ENCODE measurements at places on chromosomes 3 and 15.
A peak's percentile ranks its signal among the peaks of the same experiment; 100 is the strongest.

- no peak for DNase-seq
These were observed 432.8 kb downstream of the MAGI1 start for GRCh38 chr3:65605876-65606432.

DNA sequence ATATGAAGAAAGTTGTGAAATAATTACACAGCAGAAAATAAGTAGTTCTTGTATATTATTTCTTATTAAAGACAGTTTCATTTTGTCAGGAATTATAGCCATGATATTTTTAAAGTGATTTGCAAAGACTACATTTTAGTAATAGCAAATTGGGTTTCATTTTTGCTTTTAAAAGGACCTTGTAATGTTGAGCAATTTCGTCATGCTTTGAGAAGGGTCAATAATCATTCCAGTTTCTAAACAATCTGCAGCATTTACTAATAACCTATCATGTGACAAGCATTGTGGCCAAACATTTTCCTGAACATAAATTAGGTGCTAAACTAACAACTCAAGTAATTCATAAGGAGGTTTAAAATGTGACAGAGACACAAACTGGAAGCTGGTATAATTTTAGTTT lies 214.4 kb upstream of the CBLB start:
- DNase-seq, result no peak

GRCh38 chr3:40042752-40043443 lies 233.5 kb downstream of the MYRIP start:
- no peak for DNase-seq

GRCh38 chr15:65211482-65211982 lies 259 bp upstream of the CILP start:
- DNase-seq, result no peak

GRCh38 chr3:42906848-42907183 lies 874 bp downstream of the ZNF662 start:
- DNase-seq, result no peak

DNA sequence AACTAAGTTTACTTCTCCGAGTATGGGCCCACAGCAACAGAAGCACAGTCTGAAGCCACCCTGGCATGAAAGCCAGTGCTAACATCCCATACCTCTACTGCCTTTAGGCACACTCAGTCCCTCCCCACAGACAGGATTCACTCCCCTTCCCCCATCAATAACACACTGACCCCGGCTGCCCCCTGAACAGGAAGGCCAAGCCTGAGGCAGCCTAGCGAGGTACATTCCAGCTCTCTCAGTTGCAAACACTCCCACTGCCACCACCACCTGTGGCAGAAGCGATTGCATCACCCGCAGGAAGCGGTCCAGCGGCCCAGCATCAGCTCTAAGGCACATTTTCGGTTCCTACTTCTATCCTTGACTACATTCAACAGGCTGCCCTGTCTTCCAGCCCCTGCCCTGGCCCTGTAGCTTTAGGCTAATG lies 7.0 kb upstream of the BMF start:
- DNase-seq, result no peak

DNA sequence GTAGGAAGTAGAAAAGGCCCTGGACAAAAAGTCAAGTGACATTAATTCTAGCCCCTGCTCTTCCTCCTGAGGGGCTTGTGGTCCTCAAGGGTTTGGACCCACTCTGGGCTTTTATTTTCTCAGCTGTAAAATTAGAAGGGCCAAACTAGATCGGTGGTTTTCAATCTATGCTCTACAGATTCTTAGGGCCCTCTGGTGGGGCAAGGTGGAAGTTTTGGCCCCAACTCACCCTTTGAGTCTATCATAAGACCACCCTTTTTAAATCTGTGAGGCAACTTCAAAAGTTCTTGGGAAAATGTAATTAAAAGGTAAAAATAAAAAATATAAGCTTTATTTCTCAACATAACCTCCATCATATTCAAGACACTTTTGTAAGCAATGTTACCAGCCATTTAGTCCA lies 25.6 kb upstream of the CFAP161 start:
- DNase-seq, result no peak

- no peak for DNase-seq
These were observed 316.0 kb upstream of the CBLB start for GRCh38 chr3:106184540-106185457.

- DNase-seq, result no peak
These were observed 43.0 kb upstream of the SLC41A3 start for GRCh38 chr3:126126811-126127431.

DNA sequence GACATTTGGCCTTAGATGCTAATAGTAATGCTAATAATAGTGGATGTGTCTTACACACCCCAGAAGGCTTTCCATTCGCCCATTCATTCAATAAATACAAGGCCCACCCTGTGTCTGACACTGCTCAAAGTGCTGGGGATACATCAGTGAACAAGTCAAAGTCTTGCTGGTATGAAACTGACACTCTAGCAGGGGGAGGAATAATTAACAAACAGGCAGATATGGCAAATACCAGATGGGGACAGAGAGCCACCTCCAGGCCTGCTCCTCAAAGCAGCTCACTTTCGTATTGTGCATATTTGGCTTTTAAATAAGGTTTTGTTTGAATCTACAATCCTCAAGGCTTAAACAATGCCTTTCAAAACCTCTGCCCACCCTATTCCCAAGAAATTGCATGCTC lies 28.3 kb upstream of the LYZL4 start:
- DNase-seq, result no peak

GRCh38 chr3:189355481-189356201 lies 183.9 kb downstream of the TPRG1 start:
- DNase-seq, result no peak

- peak; percentile 64 for DNase-seq
These were observed 1.6 kb upstream of the SEMA3B start for GRCh38 chr3:50267280-50267913.

DNA sequence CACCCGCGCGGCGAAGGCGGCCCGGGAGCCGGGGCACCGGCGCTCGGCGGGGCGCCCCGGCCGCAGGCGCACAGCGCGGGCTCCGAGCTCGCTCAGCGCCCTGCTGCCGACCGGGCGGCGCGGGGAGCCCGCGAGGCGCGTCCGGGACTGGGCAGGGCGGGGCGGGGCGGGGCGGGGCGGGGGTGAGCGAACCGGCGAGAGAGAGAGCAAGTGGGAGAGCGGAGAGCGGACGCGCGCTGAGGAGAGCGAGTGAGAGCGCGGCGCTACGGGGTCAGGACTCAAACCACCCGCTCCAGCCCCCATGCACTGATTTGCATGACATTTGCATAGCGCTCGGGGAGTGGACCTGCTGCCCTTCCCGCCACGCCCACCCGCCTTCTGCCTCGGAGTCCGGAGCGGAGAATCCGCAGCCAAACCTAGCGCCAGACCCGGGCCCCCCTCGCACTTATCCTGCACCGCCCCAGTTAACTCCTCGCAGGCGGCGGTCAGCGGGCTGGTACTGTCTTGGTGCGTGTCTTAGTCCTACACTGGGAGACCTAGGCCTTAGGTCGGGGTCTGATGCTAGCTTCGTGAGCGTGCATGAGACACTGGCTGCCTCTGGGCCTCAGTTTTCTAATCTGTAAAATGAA lies at the start of gene MYLK:
MYLK (minus strand) TSS at position 130 of the 629 bp plus-strand sequence. CDS start 90,491 bp downstream, outside the sequence.
- no peak for DNase-seq

GRCh38 chr3:157131861-157132260 lies 28.1 kb downstream of the CCNL1 start:
- no peak for DNase-seq

GRCh38 chr3:14143271-14144225 lies 18.7 kb downstream of the TMEM43 start:
- no peak for DNase-seq

DNA sequence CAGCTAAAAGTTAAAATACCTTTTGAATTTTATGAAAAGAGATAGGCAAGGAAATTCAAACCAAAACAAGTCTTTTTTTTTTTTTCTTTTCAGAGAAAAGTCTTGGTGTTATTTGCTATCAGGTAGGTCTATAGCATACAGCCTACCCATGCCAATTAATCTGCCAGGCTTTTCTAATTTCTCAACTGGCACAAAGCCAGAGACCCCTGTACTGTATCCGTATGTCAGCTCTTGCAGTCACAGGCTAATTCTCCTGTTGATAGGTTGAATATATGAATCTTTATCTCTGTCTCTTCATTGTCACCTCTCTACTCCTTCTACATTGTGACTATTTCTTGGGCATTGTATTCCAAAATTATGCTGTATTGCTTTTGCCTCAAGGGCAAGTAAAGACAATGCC lies 133.4 kb downstream of the IL5RA start:
- no peak for DNase-seq

- no peak for DNase-seq
These were observed 168.6 kb downstream of the GRM7 start for GRCh38 chr3:7029562-7029961.

DNA sequence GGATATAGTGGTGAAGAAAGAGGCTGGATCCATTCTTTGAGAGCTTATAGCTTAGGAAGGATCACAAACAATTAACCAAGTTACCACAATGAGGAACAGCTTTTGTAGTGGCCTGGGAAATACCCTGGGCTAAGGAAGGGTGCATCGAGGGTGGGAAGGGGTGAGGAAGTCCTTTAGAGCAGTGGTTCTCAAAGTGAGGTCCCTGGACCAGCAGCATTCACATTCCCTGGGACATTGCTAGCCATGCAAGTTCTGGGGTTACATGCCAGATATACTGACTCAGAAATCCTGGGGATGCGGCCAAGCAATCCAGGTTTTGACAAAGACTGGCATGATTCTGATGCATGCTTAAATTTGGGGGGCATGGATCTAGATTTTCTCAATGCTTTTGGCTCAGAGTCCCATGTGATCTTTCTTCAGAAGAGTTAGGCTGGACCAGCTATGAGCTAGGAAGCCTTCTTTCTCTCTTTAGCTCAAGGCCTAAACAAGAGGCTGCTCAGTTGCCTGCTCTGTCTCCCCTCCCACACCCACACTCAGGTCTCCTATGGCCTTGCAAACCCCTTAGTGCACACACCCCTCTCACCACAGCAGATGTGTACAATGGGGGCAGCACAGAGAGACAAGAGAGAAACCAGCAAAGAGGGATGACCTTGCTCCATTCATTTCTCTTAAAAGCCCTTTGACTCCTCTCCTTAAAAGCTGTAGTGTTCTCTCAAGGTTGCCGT lies 1.8 kb upstream of the CCR1 start:
- no peak for DNase-seq

DNA sequence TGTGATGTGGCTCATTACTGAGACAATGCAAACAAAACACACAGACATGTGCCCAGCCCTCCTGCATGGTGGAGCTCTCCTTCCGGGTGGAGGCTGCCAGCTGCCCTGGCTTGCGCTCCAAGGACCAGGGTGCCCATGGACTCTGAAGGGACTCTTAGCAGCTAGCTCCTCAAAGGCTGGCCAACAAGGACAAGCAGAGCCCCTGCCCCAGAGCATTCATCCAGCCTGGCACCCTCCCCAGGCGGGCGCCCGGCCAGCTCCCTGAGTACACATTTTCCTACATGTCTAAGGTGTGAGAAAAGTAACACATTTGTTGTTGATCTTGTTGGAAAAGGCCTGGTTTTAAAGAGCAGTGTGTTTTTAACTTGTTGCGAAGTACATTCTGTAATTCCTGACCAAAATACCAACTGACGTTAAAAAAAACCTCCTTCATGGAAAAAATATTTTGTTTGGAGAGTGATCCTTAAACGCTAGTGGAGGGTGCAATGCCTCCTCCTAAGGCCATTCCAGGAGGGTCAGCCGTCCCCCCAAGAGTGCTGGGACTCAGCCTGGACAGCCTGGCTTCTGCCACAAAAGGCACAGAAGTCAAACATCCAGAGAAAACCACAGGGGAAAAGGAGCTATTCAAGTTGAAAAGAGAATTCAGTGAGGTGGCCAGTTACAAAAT lies 86.9 kb downstream of the KLF15 start:
- peak; percentile 88 for DNase-seq

GRCh38 chr15:74259821-74260607 lies 23.9 kb downstream of the CCDC33 start:
- DNase-seq, result no peak

GRCh38 chr3:17602126-17602525 lies 140.3 kb downstream of the TBC1D5 start:
- DNase-seq, result no peak

DNA sequence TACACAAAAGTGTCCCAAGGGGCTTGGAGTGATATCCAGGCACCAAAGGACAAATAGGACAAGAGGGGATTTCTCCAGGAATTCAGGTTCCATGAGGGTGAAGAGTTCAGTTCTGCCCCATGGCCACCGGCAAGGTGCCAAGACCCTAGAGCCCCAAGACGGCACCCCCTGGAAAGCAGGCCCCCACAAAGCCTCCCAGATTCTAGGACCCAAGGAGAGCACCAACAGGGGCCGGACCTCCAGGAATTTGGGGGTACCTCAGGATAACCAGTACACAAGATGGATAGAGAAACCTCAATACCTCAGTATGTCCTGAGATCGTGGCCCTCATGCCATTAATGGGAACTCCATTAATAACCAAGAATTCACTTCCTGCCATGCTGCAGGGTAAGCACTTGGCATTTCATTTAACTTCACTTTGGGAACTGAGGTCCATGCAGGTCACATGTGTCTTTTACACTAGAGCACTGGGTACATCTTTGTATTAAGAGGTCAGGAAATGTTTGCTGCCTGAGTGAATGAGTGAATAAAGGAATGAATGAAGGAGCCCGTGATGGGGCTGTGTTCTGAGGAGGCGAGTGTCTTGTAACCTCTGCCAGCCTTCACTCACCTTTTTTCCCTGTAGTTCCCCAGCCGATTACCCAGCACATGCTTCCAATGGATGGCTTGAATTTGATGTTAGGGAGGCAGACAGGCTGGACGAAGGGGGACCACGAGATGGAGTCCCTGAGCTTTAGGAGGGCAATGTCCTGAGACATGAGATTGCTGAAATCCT lies 15.5 kb upstream of the PRSS50 start:
- DNase-seq, result no peak

DNA sequence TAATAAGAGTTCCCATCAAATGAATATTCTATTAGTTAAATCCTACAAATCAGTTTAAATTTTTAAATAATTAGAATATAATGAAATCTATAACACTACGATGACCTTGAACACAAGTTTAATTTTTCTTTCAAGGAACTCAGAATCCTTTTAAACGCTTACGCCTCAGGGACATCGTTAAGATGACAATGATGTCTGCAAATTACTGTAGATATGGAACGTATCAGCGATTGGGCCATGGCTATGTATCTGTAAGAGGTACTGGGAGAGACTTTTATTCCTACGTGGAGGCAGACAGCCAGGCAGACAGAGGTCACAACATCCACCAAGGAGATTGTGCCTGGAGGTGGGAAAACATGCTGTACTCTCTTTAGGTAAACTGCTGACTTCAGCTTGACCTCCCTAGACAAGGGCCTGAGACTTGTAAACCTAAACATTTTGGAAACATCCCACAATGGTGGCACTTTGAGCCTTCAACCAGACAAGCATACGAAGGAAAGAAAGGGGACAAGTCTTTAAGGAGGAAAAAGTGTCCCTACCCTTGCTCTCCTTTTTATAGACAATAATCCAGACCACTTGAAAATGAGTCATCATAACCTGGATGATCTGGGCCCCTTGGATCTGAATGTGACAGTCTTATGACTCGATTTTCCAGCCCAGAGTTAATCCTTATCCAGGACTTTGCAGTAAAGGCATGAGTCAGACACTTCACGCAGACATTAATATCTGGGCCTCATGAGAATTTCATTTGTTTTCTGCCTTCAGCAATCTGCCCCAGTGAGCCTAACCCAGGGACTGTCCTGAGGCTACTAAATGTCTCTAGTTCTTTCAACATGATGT lies 6.8 kb upstream of the LDHAL6B start:
- no peak for DNase-seq

Measured in hypothalamus (tissue), 51 donors.